SJSA1 (cell line): ENCODE measurements at places on chromosomes 6 and 20.
A peak's percentile ranks its signal among the peaks of the same experiment; 100 is the strongest.

DNA sequence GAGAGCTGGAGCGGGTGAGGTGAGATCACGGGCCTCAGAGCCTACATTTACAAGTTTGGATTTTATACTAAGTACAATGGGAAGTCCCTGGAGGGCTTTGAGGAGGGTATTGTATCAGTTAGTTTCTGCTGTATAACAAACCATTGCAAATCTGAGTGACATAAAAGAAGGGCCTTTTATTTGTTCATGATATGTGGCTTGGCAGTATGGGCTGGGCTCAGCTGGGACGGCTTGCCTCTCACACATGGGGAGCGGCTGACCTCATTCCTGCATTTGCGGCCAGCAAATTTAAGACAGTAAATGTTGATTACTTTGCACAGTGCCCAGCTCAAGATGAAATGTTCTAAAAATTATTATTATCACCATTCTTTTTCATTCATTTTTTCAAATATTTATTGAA, 21.7 kb downstream of the GDAP1L1 start:
- no peak for DNase-seq

DNA sequence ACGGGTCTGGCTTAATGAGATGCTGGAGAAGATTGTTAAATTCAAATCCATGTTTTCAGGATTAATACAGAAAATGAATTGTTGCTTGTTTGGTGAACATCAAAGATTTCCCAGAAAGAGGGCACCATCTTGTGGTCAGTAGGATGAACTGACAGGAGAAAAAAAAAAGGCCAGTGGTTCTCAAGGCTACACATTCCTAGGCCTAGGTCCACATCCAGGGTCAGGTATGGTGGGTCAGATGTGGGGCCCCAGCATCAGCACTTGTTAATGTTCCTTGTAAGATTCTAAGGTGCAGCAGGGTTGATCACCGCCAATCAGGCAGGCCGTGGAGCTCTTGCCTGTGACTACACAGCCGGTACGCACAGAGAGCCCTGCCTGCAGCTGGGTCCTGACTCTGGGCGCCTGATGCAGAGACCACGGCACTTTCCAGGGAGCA, 34.0 kb upstream of the FOXO3 start:
- DNase-seq: no peak

GRCh38 chr6:144729502-144729901, 444.4 kb downstream of the UTRN start:
- no peak for DNase-seq

GRCh38 chr6:168410035-168410434, 30.9 kb upstream of the SMOC2 start:
- no peak for DNase-seq

GRCh38 chr20:39829661-39830060, 859.4 kb downstream of the MAFB start:
- DNase-seq: no peak

DNA sequence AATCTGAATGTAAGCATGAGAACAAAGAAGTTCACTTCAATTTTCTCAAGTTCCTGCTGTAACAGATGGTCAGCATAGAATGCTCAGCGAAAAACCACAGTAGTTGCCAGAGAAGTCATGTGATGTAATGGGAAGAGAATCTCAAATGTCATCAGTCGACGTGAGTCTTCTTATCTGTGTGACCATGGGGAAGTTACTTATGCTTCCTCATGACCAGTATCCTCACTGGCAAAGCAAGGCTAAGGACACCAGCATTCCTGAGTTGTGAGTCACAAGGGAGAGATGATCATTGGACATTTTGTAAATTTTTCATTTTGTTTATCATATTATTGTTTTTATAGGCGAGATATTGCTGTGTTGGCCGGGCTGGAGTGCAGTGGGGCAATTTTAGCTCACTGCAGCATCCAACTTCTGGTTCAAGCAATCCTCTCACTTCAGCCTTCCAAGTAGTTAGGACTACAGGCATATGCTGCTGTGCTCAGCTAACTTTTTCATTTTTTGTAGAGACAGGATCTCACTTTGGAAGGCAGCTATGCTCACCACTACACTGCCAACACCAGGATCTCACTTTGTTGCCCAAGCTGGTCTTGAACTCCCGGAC, 21.9 kb downstream of the SGK1 start:
- DNase-seq: peak; percentile 84

- DNase-seq: no peak
These were observed 20.6 kb downstream of the EPM2A start for GRCh38 chr6:145714731-145715130.

GRCh38 chr6:145629478-145629877, 105.8 kb downstream of the EPM2A start:
- no peak for DNase-seq

DNA sequence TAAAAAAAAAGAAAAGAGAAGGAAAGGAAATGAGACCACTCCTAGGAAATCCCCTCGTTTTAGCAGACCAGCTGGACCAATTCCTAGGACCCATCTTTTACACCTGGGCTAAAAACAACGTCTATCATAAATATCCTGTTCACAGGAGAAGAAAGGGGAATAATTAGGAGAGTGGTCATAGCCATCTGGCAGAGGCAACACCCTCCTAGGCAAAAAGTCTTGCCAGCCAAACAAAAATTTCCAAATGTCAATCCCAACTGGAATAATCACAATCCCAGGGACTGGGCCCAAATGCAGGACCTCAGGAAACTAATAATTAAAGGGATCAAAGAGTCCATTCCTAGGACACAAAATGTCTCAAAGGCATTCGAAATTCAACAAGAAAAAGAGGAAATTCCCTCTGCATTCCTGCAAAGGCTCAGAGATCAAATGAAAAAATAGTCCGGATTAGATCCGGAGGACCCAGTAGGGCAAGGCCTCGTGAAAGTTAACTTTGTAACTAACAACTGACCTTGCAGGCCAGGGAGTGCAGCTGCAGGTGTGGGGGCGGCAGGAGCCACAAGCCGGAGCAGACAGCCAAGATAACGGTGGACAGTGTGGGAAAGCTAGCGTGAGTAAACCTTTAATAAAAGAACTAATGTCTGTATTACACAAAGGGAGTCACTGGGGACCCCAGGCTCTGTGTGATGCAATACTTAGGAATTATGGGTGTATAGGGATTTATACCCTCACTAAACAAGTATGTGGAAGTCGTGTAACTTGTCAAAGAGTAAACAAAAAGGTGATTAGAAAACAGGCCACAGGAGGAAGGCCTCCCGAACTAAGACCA, 11.7 kb downstream of the LCA5 start:
- DNase-seq: peak; percentile 23

- peak; percentile 34 for DNase-seq
These were observed 173.2 kb downstream of the VEGFA start for GRCh38 chr6:43943099-43943766.

DNA sequence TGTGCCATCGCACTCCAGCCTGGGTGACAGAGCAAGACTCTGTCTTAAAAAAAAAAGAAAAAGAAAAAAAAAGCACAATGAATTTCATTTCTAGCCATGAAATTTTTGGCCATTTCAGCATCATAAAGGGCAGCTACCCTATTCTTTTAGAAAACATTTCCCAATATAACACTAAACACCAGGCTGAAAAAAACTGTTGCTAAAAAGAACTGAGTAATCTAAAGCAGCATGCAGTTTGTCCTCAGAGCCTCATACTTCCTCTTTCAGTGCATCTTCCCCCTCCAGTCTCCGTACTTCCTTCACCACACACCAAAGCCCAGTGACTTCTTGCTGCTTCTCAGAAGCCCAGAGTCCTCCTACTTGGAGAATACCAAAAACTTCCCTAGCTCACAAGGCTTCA, 5.6 kb upstream of the IFNGR1 start:
- DNase-seq: no peak

DNA sequence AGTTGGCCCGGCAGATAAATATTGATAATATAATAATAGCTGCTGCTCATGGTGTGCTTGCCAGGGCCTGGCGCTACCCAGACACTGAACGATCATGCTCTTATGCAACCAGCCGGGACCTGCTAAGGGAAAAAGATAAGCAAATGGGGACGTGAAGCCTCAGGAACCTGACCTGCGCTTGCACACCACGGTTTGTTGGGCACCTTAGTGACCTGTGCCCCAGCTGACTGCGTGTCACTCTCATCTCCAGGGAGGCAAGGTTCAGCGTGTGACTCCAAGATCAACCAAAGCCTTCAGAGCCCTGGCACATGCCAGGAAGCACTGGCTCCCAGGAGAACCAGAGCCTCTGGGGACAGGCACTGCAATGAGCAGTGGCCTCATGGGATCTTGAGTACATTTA, 111.1 kb downstream of the AGPAT4 start:
- DNase-seq: peak; percentile 27

GRCh38 chr20:2254333-2254732, 41.5 kb upstream of the TGM3 start:
- DNase-seq: no peak

DNA sequence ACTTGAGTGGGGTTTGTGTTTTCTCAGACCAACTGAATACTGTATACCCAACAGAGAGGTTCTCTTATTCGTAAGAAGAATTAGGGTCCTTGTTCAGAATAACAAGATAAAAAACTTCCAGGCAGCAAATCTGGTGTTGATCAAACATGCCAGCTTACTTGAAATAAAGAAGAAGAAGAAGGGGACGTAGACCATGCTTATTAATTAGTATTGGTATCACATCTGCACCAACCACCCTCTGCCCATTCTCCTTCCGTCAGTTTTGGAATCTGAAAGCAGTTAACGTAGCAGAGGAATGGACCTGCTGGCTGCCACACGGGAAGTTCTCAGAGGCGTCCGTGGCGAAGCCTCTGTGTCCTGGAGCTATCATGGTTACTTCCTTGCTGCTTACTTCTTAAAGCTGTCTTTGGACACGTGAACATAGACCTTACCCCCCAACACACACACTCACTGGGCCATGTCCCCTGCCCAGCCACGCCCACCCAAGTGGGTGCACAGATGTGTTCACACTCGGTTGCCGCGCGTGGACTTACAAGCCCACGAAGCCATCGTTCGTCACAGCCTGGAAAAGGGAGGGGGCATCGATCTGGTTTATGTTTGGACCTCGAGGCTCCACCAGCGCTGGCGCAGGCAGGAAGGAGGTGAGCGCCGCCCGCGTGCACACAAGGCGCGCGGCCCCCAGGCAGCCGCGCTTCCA, 4.1 kb upstream of the DLL1 start:
- DNase-seq: peak; percentile 37

DNA sequence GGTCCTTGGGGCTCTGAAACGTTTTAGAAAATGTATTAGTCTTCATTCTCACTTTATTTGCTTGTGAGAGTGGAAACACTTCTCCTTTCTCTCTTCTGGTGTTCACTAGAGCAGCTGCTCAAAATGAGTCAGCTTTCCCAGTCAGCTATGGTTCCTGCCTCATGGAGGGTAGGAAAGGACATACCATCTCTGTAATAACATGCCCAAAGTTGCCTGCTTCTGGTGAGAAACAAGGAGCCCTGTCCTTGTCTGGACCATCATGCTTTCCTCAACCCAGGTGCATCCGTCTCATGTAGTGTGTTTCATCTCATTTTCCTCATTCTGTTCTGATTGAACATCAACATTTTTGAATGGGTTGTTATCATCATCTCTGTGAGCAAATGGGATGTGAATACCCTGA, 17.1 kb upstream of the TINAG start:
- DNase-seq: no peak

GRCh38 chr6:42020967-42021366, 29.4 kb upstream of the TAF8 start:
- DNase-seq: no peak

DNA sequence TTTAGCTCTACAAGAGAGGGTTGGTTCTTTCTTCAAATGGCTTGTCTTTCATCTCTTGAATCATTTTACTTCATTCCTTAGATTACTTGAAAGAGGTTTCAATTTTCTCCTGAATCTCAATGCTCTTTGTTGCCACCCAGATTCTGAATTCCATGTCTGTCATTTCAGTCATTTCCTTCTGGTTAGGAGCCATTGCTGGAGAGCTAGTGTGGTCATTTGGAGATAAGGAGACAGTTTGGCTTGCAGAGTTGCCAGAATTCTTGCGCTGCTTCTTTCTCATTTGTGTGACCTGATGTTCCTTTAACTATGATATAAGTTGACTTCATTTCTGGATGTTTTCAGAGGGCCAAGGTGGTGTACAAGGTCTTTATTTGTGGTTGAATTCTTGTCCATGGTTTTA, 157.8 kb downstream of the SLC22A3 start:
- no peak for DNase-seq

DNA sequence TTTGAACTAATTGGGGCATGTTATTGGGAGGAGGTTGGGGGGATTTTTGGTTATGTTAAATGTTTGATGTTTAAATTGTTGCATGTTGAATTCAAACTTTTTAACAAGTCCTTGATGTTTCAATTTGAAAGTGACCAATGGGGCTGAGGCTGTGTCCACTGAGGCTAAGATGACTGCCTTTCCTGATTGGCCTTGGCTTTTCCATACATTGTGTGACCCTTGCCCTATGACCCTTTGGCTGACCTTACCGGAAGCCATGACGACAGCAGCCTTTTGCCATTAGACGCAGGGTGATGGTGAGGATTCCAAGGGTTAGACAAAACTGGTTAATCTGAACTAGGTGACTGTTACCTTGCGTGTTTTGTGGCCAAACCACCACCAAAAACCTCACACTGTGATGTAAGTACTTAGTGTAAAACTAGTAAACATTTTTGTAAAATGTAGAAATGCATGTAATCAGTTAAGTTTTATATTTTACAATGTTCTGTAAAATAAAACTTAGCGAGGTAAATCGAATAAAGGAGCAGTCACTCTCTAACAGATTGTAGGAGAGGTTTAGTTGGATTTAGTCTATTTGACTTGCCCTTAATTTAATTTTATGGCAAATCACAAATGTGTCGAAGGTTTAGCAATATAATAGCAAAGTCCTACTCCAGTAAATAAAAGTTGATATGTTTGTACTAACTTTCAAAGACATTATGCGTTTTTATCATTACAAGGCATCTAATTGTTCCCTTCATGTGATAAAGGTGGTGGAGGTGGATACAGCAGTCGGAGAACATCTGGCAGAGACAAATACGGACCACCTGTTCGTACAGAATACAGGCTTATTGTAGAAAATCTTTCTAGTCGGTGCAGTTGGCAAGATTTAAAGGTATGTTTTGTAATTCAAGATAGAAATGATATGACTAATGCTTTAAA, 1.6 kb downstream of the SRSF6 start:
- DNase-seq: no peak

DNA sequence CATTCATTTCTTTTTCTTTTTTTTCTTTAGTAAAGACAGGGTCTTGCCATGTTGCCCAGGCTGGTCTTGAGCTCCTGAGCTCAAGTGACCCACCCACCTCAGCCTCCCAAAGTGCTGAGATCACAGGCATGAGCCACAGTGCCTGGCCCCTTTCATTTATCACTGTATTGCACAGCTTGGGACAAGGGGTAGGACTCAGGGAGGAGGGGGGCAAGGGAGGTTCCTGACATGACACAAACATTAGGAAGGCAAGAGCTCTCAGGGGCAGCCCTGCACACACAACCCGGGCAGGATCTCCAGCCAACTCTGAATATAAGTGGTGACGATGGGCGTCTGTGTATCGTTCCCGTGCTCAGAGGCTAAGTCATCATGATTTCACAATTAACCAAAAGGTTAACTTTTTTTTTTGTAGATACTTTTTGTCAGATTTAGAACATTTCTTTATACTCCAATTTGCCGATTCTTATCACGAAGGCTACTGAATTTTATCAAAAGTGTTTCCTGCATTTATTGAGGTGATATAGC, 19.9 kb downstream of the SLC2A4RG start:
- no peak for DNase-seq

- no peak for DNase-seq
These were observed 92.7 kb upstream of the AFDN start for GRCh38 chr6:167733740-167734661.
